ENCODE measurements at places on chromosomes 5 and 9. TPM values are rescaled to one million over a fixed set of nuclear protein-coding genes. Genes with fewer than 3 reads are reported as not detected.

- H3K4me1 ChIP-seq: no peaks in the 10 kb centered on the region
- DNase-seq: no peak
- no peak overlapping the region for H3K4me3 ChIP-seq
Observed at GRCh38 chr9:134879664-134880483, 736 bp upstream of the FCN2 start.

HMMR gene
- total RNA-seq: not detected

ARSI gene
- total RNA-seq: 3.3 TPM

CCDC152 gene
- not detected for total RNA-seq

DNA sequence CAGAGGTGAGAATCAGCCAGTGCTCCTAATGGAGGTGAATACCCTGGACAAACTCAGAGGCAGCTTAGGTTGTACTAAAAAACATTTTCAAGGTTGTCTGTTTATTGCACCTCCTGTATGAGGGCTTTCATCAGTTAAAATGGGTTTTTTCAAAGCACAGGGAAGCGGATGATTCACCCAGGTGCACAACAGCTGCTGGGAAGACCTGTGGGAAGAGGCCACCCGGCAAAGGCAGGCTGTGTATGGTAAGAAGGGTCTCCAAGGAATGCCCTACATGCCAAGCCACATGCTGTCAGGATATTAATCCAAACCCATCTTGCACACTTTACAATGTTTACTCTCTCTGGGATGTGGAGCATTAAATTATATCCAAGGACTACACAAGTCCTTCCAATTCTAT, 14.7 kb downstream of the SIL1 start:
- H3K36me3 ChIP-seq: no peaks in the 10 kb centered on the region
- no peaks in the 10 kb centered on the region for H3K27me3 ChIP-seq

DNA sequence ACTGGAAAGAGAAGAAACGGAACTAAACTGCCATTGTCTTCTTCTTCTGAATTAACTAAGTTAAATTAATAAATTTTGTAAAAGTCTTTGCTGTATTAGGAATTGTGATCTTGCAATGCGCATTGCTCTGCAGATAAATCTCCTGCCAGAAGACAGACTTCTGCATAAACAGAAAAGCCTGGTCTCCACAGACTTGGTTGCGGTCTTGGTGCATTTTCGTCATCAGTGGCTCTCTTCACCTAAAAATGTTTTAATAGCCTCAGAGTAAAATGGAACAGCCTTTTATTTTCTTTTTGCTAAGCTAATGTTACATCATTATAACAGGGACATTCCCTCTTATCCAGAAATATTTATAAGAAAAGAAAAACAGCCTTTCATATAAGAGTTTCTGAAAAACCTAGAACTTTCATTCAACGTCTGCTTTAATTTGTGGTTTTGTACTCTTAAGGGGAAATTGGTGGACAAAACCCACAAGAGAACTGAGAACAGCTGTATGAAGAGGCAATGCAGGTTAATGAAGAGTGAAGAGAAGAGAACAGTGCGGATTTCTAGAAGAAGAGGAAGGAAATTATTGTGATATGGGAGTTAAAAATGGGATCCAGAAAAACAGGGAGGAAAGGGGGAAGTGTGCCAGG, 10.1 kb downstream of the IFNA5 start:
- no peaks in the 10 kb centered on the region for H3K4me1 ChIP-seq
- DNase-seq: no peak
- H3K36me3 ChIP-seq: no peaks in the 10 kb centered on the region
- H3K27me3 ChIP-seq: no peaks in the 10 kb centered on the region
- no peak overlapping the region for H3K27ac ChIP-seq

GRCh38 chr9:34493972-34494535, 28.7 kb downstream of the ENHO start:
- H3K36me3 ChIP-seq: no peaks in the 10 kb centered on the region
- H3K4me3 ChIP-seq: no peak overlapping the region
- H3K27me3 ChIP-seq: peaks cover 6% of the 10 kb centered on the region
- no peak overlapping the region for H3K27ac ChIP-seq
- DNase-seq: no peak
- H3K4me1 ChIP-seq: no peaks in the 10 kb centered on the region

N4BP3 gene
- total RNA-seq: 3.0 TPM

LURAP1L gene
- total RNA-seq: 29.3 TPM

RMRP gene
- total RNA-seq: 13,388 TPM

DNAJC25 gene
- total RNA-seq: 8.3 TPM

- H3K27me3 ChIP-seq: no peaks in the 10 kb centered on the region
- H3K4me3 ChIP-seq: no peak overlapping the region
- no peak for DNase-seq
- no peak overlapping the region for H3K27ac ChIP-seq
- H3K4me1 ChIP-seq: no peaks in the 10 kb centered on the region
Observed at GRCh38 chr9:115191667-115192066, 73.7 kb upstream of the TNC start.
